Neuronal stem cell (in vitro differentiated cells): ENCODE measurements at places on chromosomes 7 and 10.

- no peak overlapping the region for H3K4me3 ChIP-seq
- H3K27ac ChIP-seq: no peak overlapping the region
- H3K27me3 ChIP-seq: peaks cover 25% of the 10 kb centered on the region
Measured at GRCh38 chr10:132137111-132138072, 49.4 kb upstream of the DPYSL4 start.

DNA sequence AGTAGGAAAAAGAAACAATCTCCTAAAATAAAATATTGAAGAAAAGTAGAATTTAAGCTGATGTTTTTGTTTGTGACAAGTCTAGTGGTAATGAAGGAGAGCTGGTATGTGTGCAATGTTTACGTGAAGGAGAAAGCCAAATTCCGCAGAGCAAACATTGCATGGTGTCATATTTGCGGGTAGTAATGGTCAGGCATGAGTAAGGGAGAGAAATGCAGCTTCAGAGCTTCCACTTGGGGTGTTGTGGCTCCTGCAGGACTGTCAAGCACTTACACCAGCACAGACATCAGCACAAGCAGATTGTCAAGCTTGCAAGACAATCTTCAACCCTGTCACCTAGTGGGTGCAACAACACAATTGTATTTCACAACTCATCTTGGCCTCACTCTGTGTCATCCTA lies 136.5 kb upstream of the ETV1 start:
- no peak for DNase-seq
- H3K27me3 ChIP-seq: no peaks in the 10 kb centered on the region
- H3K36me3 ChIP-seq: no peaks in the 10 kb centered on the region
- no peak overlapping the region for H3K27ac ChIP-seq
- no peaks in the 10 kb centered on the region for H3K4me1 ChIP-seq
- no peak overlapping the region for H3K4me3 ChIP-seq

DNA sequence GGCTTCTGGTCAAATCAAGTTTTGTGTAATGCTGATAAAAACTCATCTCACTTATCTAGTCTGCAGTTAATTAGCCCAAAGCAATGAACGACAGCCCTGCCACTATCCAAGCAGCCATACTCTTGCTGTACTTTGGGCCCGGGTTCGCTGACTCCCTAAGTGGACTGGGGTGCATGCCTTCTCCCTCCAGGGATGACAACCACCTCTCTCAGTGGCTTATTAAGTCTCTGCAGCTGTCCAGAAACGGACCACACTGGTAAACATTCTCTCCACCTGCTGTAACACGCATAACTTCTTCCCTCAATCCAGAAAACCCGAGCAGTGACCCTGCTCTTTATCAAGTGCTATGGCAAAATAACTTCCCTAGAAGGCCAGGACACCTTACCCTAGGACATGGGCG lies 3.9 kb downstream of the FBXW4 start:
- no peak for DNase-seq
- no peak overlapping the region for H3K4me3 ChIP-seq
- H3K4me1 ChIP-seq: peaks cover 8% of the 10 kb centered on the region

DNA sequence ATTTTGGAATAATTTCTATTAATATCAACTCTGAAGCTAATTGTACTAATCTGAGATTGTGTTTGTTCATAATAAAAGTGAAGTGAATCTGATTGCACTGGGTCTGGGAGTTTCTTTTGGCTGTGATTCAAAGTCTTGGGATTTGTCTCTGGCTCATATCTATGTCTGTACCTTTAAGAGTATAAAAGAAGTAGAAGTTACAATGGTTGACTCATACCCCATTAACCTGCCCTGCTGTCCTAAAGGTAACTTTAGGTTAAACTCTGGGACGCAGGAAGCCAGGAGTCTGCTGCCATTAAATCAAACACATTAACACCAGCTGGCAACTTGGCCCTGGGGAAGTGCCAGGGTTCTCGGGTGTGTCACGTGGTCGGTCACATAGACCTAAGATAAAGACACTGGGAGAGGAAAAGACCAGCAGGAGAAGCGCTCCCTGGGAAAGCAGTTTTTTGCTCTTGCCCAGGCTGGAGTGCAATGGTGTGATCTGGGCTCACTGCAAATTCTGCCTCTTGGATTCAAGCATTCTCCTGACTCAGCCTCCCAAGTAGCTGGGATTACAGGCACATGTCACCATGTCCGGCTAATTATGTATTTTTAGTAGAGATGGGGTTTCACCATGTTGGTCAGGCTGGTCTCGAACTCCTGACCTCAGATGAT lies 17.8 kb downstream of the SCD start:
- no peak overlapping the region for H3K4me3 ChIP-seq
- DNase-seq: no peak
- H3K27me3 ChIP-seq: no peaks in the 10 kb centered on the region
- H3K4me1 ChIP-seq: peaks cover 4% of the 10 kb centered on the region
- H3K36me3 ChIP-seq: peaks cover 53% of the 10 kb centered on the region

DNA sequence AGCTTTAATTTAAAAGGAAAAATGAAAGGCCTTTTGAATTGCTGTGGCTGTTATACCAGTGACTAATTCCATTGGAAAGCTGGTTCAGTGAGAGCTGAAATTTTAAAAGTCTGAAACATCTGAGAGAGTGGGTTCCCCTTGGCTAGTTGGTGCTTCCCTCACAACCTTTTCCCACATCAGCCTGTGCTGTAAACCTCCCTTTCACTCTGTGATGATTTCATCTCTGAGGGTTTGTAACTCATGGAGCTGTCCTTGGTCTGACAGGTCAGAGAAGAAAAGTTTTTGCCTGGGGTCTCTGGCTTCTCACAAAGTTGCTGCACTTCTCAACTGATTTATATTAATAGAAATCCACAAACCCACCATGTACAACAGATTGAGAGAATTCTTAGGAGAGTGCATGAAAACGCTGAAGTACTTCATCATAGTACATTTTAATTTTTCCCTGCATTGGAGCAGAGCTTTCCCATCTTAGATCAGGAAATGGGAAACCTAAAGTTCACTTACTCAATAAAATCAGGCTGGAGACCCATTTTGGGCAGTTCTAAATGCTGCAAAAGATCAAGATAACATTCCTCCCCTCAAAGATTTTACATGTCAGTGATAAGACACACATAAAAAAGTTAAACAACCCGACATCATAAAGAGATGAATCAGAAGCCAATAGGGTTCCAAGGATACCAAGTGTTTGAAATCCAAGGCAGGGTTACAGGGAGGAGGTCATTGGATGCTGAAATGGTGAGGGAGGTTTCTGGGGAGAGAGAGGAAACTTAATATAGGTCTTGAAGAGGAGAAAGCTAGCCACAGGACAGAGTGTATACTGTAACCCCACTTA lies 157.0 kb upstream of the MKLN1 start:
- DNase-seq: no peak
- no peak overlapping the region for H3K27ac ChIP-seq
- H3K36me3 ChIP-seq: no peaks in the 10 kb centered on the region

GRCh38 chr7:10211016-10211415 lies 762.7 kb upstream of the PHF14 start:
- H3K36me3 ChIP-seq: no peaks in the 10 kb centered on the region
- no peak overlapping the region for H3K27ac ChIP-seq
- H3K27me3 ChIP-seq: no peaks in the 10 kb centered on the region
- H3K4me3 ChIP-seq: no peak overlapping the region

GRCh38 chr10:92855560-92855959 lies 7.2 kb downstream of the EXOC6 start:
- no peaks in the 10 kb centered on the region for H3K36me3 ChIP-seq
- H3K4me1 ChIP-seq: no peaks in the 10 kb centered on the region
- H3K27ac ChIP-seq: no peak overlapping the region
- no peak overlapping the region for H3K4me3 ChIP-seq
- no peak for DNase-seq
- H3K27me3 ChIP-seq: no peaks in the 10 kb centered on the region

DNA sequence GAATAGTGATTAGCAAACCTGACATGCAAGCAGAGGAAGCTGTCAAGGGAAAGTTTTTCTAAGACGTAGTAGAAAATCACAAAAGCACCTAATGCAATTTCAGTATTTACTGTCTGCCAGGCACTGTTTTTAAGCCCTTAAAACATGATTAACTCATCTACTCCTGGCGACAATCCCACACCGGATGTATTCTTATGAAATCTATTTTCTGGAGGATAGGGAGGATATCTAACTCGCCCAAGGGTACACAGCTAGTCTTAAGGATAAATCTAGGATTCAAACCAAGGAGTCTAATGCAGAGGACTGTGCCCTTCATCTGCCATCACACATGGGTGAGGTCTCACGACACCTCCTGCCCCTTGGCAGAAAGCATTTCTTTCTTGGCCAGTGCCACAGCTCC lies 47.8 kb upstream of the FIGNL1 start:
- DNase-seq: no peak
- no peak overlapping the region for H3K27ac ChIP-seq
- peaks cover 5% of the 10 kb centered on the region for H3K27me3 ChIP-seq
- no peaks in the 10 kb centered on the region for H3K36me3 ChIP-seq
- no peaks in the 10 kb centered on the region for H3K4me1 ChIP-seq

- H3K27me3 ChIP-seq: no peaks in the 10 kb centered on the region
- DNase-seq: no peak
- peaks cover 3% of the 10 kb centered on the region for H3K4me1 ChIP-seq
Measured at GRCh38 chr7:92560602-92561001, 29.6 kb downstream of the FAM133B start.

- no peaks in the 10 kb centered on the region for H3K27me3 ChIP-seq
- no peak overlapping the region for H3K27ac ChIP-seq
- H3K4me3 ChIP-seq: no peak overlapping the region
- DNase-seq: no peak
- H3K4me1 ChIP-seq: peaks cover 4% of the 10 kb centered on the region
Measured at GRCh38 chr10:58826694-58827093, 314.0 kb downstream of the BICC1 start.

GRCh38 chr7:80641548-80641947 lies 3.1 kb downstream of the CD36 start:
- H3K4me3 ChIP-seq: no peak overlapping the region
- no peaks in the 10 kb centered on the region for H3K36me3 ChIP-seq
- no peaks in the 10 kb centered on the region for H3K4me1 ChIP-seq

DNA sequence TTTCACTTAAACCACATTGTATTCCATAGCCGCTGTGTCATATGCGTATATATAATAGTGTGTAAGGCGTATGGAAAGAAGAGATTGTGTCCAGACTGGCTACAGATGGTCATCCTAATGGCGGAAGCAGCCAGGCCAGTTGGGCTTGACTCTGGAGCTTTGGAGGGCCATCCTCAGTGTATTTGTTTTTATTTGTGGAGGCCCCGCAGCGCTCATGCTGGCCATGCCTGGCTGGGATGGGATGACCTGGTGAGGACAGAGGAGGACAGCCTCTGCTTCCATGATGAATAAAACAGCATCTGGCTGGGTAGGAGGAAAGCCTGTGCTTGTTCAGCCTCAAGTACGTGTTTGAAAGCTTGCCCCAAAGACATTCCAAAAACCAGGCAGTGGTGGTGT lies 220.3 kb downstream of the EBF3 start:
- no peaks in the 10 kb centered on the region for H3K27me3 ChIP-seq
- H3K27ac ChIP-seq: no peak overlapping the region
- no peaks in the 10 kb centered on the region for H3K4me1 ChIP-seq
- H3K4me3 ChIP-seq: no peak overlapping the region
- DNase-seq: no peak

- no peak overlapping the region for H3K4me3 ChIP-seq
- no peak for DNase-seq
- no peaks in the 10 kb centered on the region for H3K36me3 ChIP-seq
- H3K4me1 ChIP-seq: no peaks in the 10 kb centered on the region
- H3K27ac ChIP-seq: no peak overlapping the region
- no peaks in the 10 kb centered on the region for H3K27me3 ChIP-seq
Measured at GRCh38 chr10:132904814-132905649, 37.3 kb downstream of the CFAP46 start.

DNA sequence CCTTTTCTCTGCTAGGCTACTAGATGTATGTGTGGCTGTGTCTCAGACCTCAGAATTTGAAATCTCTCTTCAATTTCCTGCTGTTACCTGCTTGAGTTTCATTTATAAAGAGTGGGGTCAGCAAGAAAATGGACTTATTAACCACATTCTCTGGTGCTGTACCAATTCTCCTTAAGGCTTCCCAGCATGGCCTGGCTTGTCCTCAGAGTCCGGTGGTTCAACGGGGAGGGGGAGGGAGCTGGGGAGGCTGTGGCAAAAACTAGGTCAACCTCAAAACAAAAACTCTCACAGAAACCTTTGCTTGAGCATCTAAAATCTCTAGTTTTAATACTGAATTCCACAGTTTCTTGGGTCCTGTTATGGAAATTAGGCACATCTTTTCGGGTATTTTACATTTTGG lies 389.1 kb upstream of the COBL start:
- DNase-seq: no peak
- H3K36me3 ChIP-seq: no peaks in the 10 kb centered on the region
- no peaks in the 10 kb centered on the region for H3K27me3 ChIP-seq

- no peak overlapping the region for H3K27ac ChIP-seq
- no peaks in the 10 kb centered on the region for H3K4me1 ChIP-seq
- no peak overlapping the region for H3K4me3 ChIP-seq
- H3K36me3 ChIP-seq: no peaks in the 10 kb centered on the region
- peaks cover 32% of the 10 kb centered on the region for H3K27me3 ChIP-seq
Measured at GRCh38 chr10:98321186-98321780, 53.3 kb upstream of the LOXL4 start.

GRCh38 chr7:105024734-105025133 lies 10.7 kb downstream of the KMT2E start:
- H3K4me3 ChIP-seq: no peak overlapping the region
- H3K27ac ChIP-seq: no peak overlapping the region
- no peak for DNase-seq
- H3K27me3 ChIP-seq: no peaks in the 10 kb centered on the region

DNA sequence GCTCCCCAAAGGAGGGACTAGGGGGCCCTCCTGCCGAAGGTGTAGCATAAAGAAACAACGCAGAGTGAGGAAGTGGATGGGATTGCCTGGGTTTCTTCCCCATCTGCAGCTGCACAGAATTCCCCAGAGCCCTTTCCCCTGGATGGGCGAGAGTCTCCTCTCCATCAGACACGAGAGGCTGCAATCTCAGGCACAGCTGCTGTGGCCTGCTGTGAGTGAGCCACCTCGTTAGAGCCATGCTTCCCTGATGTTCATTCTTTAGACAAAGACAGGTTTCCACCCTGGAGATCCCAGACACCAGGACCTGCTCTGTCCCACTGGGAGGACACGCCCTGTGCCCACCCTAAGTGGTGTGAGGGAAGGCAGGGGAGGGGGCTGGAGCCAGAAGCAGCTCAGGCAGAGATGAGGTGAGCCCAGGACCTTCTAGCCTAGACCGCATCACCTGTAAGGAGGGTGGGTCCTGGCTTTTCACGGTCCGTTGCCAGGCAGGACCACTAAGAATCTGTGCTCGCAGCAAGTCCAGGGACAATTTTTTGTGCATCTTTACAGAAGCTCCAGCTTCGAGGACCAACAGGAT lies 268.6 kb upstream of the TCERG1L start:
- DNase-seq: no peak
- no peak overlapping the region for H3K4me3 ChIP-seq
- peaks cover 1% of the 10 kb centered on the region for H3K4me1 ChIP-seq
- H3K27me3 ChIP-seq: no peaks in the 10 kb centered on the region
- H3K36me3 ChIP-seq: no peaks in the 10 kb centered on the region
- no peak overlapping the region for H3K27ac ChIP-seq

DNA sequence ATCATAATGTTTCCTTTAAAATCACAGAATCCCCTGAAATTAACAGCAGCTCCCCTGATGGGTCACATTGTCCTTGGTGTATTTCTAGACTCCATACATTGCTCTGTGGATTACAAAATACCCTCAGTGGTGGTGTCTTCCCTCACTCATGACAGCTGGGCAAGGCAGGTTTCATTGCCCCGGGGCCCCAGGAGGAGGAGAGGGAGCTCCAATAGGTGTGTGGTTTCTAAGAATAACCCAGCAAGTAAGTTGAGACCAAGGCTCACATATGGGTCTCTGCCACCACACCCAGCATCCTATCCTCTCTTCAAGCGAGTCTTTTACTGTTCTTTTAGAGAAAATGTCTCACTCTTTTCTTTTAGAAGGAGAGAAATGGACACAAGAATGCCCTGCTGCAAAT lies 63.6 kb downstream of the PKD1L1 start:
- H3K27me3 ChIP-seq: no peaks in the 10 kb centered on the region
- H3K27ac ChIP-seq: no peak overlapping the region
- peaks cover 6% of the 10 kb centered on the region for H3K4me1 ChIP-seq
